ENCODE measurements at places on chromosomes 3 and 15. TPM values are rescaled to one million over a fixed set of nuclear protein-coding genes. Genes with fewer than 3 reads are reported as not detected.

- no peak for DNase-seq
These were observed 105.1 kb downstream of the ARPP21 start for GRCh38 chr3:35744419-35744818.

DNA sequence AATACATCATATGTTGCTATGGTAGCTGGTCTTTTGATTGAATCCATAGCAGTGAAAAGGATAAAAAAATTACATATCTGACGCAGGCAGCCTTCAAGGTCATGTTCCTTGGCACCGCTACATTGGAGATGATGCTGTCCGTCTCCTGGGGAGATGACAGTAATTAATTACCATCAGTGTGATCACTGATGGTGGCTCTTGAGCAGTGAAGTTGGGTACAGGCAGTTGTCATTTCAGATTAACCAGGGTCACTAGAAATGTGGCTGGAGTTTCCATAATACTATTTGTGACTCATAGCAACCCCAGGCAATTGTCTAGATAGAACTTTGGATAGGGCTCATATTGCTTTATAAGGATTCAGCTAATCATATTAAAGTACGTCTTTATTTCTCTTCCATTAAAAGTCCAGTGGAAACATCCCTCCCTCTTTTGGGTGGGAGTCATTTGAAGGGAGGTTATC is 136.3 kb downstream of the THSD4 start:
- DNase-seq = peak; percentile 88

The FBXO40 gene
- total RNA-seq = not detected

GRCh38 chr3:189249987-189250386 is 78.2 kb downstream of the TPRG1 start:
- DNase-seq = peak; percentile 15

The MCF2L2 gene
- not detected for total RNA-seq

The ZNF662 gene
- total RNA-seq = 1.4 TPM
